ENCODE measurements at places on chromosomes 6 and 20.

GRCh38 chr6:141988327-141988726, 144.4 kb upstream of the GJE1 start:
- DNase-seq = no peak

GRCh38 chr6:170080169-170080827, 210.6 kb downstream of the DLL1 start:
- DNase-seq = no peak

- DNase-seq = no peak
Measured at GRCh38 chr6:130282234-130282995, 59.7 kb upstream of the SAMD3 start.

DNA sequence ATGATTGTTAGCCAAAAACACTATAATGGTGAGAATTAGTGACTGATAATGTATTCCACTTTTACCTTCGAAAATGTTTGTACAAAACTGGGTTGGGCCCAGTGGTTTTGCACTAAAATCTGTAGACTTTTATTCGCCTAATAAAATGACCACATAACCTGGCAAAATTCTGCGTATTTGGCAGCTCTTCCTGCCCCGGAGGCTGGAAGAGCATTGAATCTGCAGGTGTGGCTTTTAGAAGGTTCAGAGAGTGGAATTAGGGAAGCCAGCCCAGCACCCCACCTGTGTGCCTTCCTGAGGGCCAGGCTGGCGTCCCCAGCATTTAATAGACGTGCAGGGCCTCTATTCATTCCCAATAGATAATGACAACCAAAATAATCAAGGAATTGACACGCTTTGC, 256.7 kb downstream of the UST start:
- no peak for DNase-seq

DNA sequence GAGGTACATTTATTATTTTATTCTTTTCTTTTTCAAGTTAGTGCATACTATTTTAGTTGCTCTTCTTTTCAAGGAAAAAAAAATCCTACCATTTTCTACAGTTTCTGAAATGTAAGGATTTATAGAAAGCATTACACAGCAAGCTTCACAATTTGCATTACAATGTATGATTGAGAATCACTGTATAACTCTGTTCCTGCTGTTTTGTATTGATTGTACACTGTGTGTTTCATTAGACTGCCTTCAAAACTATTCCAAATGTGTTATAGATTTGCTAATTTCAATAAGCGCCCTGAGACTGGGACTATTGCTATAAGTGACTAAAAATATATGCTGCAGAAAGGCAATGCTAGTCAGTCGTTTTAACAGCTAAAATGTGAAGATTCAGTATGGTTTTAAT, 479.7 kb upstream of the EYS start:
- no peak for DNase-seq

DNA sequence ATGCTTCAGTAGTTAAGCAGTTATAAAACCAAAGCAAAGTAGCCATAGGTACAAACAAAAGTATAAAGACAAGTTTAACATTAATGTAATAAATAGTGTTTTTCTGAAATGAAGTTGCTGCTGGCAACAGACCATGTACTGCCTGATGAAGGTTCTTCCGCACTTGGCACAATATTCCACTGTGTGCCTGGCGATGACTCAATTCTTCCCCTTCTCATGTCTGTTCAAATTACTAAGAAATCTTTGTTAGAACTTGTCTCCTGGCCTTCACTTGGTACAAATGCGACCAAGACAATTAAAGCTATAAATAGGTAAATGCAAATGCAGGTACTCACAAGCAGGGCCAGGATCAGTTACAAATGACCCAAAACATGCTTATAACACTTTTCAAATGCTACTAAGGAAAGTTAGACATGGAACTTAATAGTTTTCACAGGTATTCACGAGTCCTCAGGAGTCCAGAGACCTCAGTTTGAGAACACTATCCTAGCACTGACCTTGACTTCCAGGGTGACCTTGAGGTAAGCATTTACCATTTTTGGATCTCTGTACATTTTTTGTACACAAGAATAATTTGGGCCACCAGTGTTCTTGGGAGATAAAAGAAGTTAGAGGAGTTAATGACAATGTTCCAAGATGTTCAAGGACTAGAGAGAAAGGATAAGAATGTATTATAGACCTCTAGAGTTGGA, 8.1 kb upstream of the DDR1 start:
- DNase-seq = no peak

DNA sequence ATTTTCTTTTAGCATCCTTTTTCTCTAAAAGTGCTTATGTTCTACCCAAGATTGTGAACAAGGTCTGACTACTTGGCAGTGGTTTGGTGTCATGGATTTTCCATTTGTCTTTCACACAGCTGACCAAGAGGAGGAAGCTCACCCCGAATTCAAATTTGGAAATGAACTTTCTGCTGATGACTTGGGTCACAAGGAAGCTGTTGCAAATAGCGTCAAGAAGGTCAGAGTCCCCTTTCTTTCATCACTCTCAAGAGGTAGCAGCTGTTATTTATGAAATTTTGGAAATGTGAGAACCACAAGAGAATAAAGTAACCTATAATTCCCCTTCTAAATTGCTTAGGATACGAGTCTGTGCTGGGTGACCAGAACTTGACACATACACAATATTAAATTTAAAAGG, 113.0 kb upstream of the LAMP5 start:
- DNase-seq = no peak

DNA sequence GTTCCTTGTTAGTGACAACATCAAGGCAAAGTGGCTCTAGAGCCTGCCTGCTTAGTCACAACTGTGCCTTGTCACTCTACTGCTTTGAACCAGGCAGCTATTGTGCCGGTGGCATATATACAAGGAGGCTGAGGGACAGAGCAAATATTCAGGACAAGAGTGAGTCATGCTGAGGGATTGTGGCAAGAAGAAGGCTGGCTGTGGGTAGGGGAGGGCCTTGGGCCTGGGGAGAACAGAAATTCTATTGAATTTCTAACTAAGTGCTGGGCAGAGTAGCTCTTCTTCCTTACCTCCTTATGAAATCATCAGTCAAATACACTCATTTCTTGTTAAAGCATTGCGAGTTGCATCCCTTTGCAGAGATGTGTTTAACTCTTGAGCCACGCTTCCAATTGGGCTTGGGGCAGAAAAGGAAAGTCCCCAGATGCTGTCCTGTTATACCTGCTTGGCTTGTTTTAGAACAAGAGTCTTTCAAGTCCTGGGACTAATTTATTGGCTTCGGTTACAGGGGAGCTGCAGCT, 59.7 kb downstream of the PFDN4 start:
- DNase-seq = peak; percentile 11

DNA sequence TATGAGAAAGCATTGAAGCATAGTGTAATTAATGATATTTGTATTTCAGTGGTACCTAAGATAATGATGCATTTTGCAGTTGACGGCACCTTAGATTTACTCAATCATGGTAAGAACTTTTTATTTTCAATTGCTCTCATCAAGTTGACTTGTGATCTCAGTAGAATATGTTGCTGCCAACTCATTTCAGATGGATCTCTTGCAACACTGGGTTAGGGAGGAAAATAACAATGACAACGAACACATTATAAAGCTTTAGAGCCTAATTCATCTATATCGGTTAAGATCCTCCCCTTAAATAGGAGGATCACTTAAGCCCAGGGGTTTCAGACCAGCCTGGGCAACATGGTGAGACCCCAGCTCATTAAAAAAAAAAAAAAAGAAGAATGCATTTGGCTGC, 18.0 kb upstream of the TBC1D22B start:
- DNase-seq = no peak

GRCh38 chr20:38094373-38094891, 60.9 kb downstream of the RPRD1B start:
- DNase-seq = no peak

- no peak for DNase-seq
Measured at GRCh38 chr20:63255931-63256704, 1.9 kb upstream of the NKAIN4 start.

- DNase-seq = no peak
Measured at GRCh38 chr6:113653275-113653674, 203.9 kb upstream of the MARCKS start.

- DNase-seq = no peak
Measured at GRCh38 chr6:161526794-161527193, 252.9 kb upstream of the AGPAT4 start.

DNA sequence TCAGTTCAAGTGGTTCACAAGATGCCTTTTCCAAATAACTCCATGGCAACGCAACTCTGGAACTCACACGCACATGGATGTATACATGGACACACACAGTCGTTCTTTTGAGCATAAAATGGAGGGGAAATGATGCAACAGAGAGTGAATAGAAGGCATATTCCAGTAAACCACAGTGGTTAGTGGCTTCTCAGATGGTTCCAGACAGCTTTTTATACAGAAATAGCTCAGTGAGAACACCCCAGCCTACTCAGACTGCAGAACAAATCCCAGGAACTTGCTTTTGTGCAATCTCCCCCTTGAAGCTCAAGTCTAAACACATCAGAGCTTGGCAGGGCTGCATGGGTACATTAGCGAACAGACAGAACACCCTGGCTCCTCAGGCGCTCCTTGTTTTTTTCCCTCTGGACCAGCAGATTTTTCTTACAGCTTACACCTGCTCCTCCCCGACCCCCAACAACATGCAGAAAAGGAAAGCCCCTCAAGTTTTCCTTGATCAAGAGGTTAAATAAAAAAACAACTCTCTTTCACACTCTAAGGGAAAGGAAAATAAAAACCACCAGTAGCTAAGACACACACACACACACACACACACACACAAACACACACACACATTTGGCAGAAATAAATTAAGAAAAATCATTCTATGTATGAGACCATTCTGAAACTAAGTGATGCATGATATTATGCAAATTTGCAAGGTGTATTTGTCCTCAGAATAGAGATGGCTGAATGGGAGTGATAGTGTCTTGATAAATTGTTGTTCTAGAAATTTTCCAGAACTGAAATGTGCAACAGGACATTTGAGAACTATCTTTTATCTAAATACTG, 51.2 kb upstream of the RANBP9 start:
- DNase-seq = no peak

DNA sequence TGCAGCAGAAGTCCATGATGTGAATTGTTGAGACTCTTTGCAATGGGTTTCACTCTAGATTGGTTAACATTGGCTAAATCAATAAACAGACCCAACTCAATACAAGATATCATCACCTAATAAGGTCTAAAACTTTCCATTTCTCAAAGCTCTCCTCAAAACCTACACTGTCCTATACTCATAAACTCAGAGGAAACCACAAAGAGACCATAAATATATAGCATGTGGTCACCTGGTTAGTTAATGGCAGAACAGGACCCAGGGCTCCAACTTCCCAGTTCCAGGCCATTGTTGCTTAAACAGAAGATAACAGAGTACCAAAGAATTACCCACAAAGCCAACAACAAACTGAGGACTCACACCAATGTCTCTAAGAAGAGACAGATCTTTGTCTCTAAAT, 12.0 kb downstream of the RTN4IP1 start:
- no peak for DNase-seq

DNA sequence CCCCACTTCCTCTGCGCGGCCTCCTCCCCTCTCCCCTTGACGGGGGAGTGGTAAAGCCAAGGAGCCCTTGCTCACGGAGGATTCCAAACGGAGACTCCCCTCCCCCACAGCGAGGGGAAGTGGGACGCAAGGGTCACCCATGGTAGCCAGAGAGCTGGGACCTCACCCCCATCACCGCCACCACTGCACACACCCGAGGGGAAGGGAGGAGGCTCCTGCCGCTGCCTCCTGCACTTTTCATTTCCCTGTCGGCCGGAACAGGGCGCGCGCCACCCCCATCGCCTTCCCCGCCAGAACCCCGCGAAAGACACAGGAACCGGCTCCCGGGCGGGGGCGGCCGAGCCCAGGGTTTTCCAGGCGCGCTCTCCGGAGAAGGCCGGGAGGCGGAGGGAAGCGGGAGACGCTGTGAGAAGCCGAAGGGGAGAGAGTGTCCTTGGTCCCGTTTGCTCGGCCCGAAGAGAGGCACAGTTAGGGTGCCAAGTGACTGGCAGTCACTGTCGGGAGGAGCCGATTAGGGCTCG, 789 bp downstream of the CCND3 start:
- DNase-seq = no peak

DNA sequence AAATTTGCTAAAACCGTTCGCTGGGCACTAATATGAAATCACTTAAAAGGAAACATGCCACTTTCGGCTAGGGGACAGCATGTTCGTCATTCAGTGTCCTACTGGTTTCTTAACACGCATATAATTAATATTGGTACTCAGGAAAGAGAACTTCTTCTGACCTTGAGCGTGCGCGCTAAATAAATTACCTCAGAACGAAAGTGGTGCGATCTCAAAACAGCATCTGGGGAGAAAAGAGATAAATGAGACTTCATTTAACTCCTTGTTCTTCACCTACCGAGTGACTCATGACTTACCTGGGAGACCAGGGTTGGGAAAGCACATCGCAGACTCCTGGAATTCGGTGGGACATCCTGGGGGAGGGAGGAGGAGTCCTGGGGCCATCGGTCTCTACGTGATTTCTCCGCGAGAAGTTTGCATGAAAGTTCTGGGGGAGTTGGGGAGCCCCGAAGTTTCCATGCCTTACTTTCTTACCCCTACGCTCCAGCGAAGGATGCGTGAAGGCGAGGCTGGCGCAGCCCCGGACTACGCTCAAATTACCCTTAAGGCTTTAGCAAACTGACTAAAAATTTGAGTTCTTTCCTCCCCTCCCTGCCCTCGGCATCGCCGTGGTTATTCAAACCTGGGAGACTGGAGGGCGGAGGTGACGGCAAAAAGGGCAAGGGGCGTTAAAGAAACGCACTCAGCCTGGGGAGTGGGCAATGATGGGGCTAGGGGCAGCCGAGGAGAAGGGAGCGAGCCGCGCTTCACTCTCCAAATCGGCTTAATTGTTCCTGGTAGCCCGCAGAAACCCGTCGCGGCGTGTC, 1.1 kb upstream of the BEND6 start:
- no peak for DNase-seq

GRCh38 chr20:11337361-11338130, 580.1 kb upstream of the BTBD3 start:
- DNase-seq = no peak

GRCh38 chr6:85923013-85923430, 280.3 kb upstream of the SYNCRIP start:
- DNase-seq = peak; percentile 58

DNA sequence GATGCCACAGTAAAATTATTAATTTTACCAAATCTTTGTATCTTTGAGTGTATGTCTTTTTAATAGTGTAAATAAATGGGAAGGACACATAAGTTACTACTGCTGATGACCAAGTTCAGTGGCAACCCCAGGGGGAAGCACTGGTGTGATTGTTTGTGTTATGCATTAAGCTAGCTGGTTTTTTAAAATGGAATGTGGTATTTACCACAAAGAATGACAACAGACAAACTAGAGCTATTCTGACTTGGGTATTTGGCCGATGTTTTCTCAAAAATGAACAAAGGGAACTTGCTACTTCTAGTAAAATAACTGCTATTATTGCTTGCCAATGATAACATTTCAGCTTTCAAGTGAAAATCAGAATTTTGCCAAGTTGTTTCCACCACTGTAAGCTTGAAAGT, 2.9 kb downstream of the FNDC1 start:
- no peak for DNase-seq

All from DMS153 (cell line).